Brain microvascular endothelial cell (primary cell): ENCODE measurements at places on chromosomes 2 and 18.

GRCh38 chr2:41806286-41806685 is 241.5 kb upstream of the PKDCC start:
- no peak for DNase-seq

- DNase-seq, result no peak
Observed at GRCh38 chr2:127560931-127561280, 25.4 kb downstream of the MYO7B start.

DNA sequence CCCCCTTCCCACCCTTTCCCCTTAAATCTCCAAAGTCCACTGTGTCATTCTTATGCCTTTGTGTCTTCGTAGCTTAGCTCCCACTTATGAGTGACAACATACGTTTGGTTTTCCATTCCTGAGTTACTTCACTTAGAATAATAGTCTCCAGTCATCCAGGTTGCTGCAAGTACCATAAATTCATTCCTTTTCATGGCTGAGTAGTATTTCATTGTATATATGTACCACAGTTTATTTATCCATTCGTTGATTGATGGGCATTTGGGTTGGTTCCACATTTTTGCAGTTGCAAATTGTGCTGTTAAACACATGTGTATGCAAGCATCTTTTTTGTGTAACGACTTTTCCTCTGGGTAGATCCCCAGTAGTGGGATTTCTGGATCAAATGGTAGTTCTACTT is 14.5 kb upstream of the ZNF638 start:
- DNase-seq, result no peak

GRCh38 chr2:202932425-202933138 is 20.5 kb downstream of the CARF start:
- no peak for DNase-seq

GRCh38 chr2:72815655-72816278 is 10.1 kb downstream of the EXOC6B start:
- DNase-seq, result peak; percentile 66

DNA sequence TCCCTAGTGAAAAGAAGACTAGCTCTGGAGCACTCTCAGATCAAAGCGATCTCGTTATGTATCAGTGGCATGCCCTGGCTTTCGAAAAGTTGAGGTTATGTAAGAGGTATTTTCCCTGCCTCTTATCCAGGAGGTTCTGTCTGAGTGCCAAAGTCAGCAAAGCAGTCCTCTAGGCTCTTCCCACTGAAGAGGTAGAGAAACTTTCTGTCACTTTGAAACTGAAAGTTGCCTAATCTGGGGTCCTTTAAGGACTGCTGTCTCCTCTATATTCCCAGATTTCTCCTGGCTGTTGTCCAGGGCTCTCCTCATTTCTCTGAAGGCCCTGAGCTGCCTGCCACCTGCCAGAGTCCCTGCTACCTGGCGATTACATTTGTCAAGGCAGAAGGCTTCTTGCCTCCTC is 96.3 kb downstream of the B3GNT2 start:
- DNase-seq, result no peak

- no peak for DNase-seq
Observed at GRCh38 chr2:12335131-12335530, 381.6 kb upstream of the TRIB2 start.

DNA sequence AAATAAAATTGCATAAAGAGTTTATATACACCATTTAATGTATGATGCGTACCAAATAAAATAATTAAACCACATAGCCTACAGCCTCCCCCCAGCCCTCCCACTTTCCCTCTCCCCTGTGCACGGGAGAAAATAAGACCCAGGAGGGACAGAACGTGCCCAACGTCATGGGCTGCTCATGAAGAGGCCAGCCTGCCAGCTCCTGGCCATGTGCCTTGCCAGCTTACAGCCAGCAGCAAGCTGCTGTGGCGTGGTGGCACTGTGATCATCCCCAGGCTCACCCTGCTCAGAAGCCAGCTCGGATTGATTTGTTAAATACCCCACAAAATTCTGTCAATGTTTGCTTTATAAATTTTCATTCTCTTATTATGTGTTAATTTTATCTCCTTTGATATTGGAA is 7.6 kb downstream of the GPR148 start:
- DNase-seq, result no peak
